Activated naive CD4-positive, alpha-beta T cell treated with anti-CD3 and anti-CD28 coated beads, Interleukin-2, amount 50 U/mL, for 72 hours (primary cell): ENCODE measurements at places on chromosomes 1 and 21. TPM values are rescaled to one million over a fixed set of nuclear protein-coding genes. Genes with fewer than 3 reads are reported as not detected.

- no peak for DNase-seq
Observed at GRCh38 chr1:184034761-184035379, 2.7 kb downstream of the COLGALT2 start.

GRCh38 chr1:197440715-197441114, 172.7 kb downstream of the CRB1 start:
- DNase-seq, result no peak

- no peak for DNase-seq
Observed at GRCh38 chr1:61424382-61424781, 300.6 kb downstream of the TM2D1 start.

DNA sequence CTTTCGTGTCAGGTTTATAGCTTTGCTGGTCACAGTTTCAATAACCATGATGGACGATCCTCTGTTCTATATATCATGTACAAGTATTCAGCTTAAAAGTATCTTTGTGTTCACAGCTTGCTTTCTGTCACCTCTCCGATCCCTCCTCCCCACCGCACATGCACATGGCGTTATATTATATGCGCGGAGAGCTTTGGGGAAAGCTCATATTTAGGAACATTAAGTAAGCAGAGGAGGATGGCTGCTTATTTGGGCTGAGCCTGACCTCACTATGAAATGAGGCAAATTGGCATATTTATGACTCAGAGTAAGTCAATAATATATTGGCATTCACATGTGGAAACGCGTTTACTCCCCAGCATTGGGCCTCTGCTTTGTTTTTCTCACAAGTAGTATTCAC, 360.5 kb downstream of the HLX start:
- no peak for DNase-seq

KISS1 gene
- 0.91 TPM for total RNA-seq

REN gene
- not detected for total RNA-seq

S1PR1 gene
- 221 TPM for total RNA-seq

KRTAP19-3 gene
- total RNA-seq, result not detected
